Jurkat, Clone E6-1 (cell line): ENCODE measurements at places on chromosomes 16 and 17.
A peak's percentile ranks its signal among the peaks of the same experiment; 100 is the strongest.

DNA sequence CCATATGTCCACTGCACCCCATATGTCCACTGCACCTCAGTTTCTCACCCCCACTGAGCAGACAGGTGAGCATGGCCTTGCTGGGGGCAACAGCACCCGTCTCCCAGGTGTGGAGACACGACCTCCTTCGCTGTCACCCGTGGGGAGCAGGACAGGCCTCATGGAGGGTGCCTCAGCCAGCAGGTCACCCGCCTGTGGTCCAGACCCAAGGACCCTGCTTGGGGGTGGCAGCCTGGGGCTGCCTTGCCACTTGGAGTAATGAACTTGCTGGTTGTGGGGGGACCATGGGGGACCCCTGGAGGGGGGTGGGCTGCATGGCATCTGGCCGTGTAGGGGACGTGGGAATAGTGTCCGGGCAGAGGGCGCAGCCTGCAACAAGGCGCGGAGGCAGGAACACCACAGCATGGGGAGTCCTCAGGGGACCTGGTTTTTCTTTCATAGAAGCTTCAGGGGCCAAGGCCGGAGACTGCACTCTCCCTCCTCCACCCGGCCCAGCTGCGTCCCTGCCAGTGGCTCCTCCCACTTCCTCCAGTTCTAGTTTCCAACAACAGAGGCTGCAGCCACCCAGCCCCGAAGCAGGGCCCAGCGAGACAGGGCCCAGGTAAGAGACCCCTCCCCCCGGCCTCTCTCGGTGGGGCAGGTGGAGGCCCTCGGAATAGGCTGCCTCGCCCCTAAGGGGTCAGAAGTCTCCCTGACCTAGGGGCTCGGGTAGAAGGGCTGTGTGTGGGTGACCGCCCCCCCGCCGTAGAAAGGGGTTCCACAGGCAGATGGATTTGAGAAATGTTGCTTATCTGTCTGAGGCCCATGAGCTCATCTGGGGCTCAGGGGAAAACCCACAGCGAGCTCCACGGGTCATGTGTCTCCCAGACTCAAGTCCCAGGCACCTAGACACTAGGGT is at the start of gene NHLRC4:
Gene NHLRC4, plus strand, starts transcription at position 531 of the 898 bp plus-strand sequence. CDS start 1,043 bp downstream, outside the sequence.
- peak; percentile 55 for DNase-seq

DNA sequence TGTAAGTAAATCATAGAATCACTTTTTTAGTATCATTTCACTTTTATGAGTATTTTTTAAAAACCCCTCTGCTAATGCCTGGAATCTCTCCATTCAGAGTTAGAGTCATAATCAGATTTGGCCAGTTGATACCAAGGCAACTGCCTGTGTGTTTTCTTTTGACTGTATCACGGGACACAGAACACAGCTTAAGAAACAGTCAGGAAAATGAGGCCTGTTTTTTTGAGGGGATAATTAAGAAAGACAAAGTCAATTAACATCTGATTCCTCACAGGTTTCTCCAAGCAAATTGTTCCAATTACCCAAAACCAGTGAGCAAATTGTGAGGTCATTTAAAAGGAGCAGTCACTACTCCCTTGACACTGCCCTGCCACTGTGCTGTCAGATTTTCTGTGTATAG is 944.5 kb upstream of the SOX9 start:
- DNase-seq, result no peak

DNA sequence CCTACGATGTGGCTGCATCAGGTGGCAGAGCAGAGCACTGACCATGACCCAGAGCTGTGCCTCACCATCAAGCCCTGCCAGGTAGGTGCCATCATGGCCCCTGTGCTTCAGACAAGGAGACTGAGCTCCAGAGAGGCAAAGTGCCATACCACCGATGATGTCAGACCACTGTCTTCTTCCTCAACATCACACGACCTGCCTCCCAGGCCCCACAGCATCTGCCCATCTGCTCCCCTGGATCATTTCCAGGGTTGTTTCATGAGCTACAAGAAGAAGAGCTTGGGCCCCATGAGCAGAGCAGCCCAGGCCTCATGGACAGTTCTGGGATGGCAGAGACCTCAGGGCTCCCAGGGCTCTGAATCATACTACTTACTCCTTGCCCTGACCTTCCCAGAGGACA is 9.9 kb downstream of the XYLT1 start:
- DNase-seq, result no peak

GRCh38 chr16:1559446-1559975 is 26.0 kb downstream of the TMEM204 start:
- peak; percentile 41 for DNase-seq

GRCh38 chr17:49894761-49895160 is 46.9 kb upstream of the TAC4 start:
- no peak for DNase-seq
